ENCODE measurements at places on chromosomes 5 and 9.
A peak's percentile ranks its signal among the peaks of the same experiment; 100 is the strongest.

DNA sequence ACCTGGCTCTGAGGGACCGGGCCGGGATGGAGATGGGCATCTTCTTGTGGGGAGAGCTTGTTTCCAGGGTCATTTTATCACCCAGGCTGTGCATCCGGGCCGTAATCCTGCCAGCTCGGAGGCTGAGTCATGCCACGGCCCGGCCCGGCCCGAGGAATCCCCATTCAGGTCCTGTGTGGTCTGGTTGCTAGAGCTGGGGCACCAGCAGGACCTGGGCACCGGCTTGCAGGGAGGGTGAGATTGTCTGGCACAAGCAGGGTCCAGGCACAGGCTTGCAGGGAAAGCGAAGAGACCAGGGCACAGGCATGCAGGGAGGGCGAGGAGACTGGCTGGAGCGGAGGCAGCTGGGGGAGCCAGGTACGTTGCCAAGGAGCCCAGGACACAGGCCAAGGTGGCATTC, 106.8 kb downstream of the RXRA start:
- no peak for DNase-seq

DNA sequence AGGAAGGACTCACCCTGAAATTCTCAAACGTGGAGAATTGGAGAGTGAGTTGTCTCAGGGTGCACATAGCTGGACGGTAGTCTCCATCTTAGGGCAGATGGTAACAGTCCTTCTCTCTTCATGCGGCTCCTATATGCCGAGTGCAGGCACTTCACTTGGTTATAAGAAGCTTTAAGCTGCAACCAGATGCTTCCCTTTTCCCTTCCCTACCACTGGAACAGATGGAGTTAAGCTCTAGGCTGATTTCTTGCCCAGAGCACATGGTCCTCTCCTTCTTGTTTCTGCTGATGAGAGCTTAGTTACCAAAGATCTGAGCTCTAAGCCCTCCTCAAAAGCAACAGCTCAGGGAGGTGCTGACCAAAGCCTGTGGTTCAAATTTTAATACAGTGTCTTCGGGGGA, 355.7 kb downstream of the ARHGEF28 start:
- no peak for DNase-seq

DNA sequence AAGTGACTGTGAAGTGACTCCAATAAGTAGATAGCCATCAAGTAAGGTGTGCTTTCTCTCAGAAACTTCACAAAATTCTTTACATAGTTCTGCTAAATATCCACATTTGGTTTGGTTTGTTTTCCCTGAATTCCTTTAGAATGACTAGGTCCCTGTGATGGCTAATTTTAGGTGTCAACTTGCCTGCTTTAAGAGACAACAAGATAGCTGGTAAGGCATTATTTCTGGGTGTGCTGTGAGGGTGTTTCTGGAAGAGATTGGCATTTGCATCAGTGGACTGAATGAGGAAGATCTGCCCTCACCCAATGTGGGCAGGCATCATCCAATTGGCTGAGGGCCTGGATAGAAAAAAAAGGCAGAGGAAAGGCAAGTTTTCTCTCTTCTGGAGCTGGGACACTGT, 8.3 kb upstream of the PTBP3 start:
- DNase-seq = no peak

GRCh38 chr9:87725900-87726709, at the start of gene CTSL:
TSS of gene CTSL (plus strand) at chr9:87726119. CDS start at chr9:87727604, 1,485 bp downstream.
- peak; percentile 84 for DNase-seq

GRCh38 chr9:21029661-21030060, 1.8 kb downstream of the HACD4 start:
- DNase-seq = no peak

DNA sequence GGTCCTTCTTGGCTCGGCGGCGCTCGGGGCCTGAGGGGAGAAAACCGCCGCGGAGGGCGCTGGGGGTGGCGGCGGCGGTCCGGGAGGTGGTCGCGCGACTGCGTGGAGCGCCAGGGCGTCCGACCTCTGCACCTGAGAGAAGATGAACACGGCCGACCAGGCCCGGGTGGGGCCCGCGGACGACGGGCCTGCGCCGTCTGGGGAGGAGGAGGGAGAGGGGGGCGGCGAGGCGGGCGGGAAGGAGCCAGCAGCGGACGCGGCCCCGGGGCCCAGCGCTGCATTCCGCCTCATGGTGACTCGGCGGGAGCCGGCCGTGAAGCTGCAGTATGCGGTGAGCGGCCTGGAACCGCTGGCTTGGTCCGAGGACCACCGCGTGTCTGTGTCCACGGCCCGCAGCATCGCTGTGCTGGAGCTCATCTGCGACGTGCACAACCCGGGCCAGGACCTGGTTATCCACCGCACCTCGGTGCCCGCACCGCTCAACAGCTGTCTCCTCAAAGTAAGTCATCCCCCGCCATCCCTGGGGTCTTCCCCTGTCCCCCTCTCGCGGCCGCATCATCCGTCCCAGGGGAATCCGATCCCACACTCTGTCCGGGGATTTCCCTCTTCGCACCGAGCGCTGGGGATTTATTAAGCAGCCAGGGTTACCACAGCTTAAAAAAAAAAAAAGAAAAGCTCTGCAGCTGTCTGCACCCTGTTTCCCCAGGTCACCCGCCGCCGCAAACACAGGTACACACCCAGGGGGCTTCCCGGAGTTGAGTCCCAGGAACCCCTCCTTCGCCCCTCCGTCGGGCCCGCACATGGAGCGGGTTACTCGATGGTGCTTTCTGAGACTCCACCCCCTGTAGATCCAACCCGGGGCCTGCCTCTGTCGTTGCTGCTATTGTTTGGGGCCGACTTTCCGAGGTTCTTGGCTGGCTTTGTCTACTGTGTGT, at the start of gene GTF3C4:
GTF3C4 (plus strand) TSS at position 8 of the 935 bp plus-strand sequence; CDS start at position 143, 135 bp downstream.
- peak; percentile 38 for DNase-seq

DNA sequence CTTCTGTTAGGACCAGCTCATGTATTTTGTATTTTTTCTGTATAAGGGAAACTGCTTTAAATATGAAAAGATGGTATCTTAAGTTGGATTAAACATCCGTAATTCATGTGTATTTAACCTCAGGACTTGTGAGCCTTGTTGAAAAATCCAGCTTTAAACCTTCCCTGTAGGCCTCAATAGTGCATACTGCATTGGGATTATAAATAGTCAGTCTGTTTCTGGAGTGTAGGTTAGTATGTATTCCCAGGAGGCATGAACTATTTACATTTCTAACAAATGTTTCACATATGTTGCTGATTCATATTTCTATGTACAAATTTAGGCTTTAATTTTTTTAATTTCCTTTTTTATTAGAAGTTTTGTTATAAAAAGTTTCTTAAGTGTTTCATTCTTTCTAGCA, 137.9 kb upstream of the GRHPR start:
- no peak for DNase-seq

DNA sequence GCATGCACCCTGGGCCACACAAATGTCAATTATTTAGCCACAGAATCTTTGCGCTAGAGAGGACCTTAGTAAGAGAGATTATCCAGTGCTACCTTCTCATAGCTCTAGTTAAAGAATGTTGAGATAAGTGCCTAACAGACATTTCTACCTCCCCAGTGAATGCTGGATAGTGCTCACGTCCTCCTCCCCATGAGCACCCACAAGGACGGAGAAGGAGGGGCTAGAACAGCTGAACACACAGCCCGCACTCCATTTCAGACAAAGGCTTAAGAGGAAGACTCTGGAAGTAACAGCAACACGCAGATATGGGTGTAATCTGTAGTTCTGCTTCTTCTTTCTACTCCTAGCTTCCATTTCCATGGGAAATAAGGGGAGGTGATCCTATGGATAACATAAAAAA, 120.5 kb downstream of the FEM1C start:
- no peak for DNase-seq

DNA sequence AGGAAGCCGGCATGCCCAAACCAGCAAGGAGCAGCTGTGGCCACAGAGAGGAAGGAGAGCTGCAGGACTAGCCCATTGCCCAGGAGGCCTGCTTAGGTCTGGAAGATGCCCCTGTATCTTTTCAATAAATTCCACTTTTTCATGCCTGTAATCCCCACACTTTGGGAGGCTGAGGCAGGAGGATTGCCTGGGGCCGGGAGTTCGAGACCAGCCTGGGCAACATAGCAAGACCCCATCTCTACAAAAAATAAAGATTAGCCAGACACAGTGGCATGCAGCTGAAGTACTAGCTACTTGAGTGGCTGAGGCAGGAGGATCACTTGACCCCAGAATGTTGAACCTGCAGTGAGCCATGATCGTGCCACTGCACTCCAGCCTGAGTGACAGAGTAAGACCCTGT, 5.3 kb upstream of the TSC1 start:
- no peak for DNase-seq

DNA sequence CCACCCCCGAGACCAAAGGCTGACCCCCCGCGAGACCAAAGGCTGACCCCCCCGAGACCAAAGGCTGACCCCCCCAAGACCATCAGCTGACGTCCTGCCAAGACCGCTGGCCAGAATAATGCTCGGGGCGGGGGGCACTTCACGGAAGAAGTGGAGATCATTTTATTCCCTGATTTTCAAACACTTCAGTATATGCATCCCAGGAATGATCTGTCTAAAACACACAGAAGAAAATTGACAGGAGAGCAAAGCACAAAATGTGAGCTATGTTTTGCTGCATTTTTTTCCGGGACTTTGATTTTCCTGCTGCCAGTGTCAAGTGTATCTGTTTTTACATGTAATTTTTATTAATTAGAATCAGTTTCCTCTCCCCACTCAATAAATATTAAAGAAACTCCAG, 67.1 kb downstream of the ADAMTS2 start:
- no peak for DNase-seq

DNA sequence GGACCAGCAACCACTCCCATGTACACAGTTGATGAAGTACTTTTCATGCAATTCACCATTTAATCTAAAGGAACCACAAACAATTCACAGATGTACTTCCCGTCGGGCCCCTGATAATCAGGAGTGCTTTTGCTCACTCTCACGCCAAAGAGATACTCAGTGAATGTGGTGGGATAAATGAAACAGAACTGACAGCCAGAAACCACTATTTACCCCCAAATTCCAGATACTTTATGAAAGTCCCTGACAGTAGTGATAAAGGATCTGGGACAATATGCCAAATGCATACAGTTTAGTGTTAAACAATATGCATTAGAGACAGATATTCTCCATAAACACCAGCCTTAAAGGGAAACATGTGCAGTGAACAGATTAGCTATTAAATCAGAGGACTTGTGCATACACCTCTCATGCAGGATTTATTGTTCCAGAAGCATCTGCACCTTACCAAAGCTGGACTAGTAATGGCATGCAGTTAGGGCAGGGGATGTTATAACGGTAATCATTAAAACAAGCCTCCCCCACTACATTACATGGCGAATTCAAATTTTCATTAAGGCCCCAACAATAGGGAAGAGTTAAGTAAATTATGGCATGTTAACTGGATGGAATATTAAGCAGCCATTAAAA, 74.0 kb upstream of the SLC25A51 start:
- DNase-seq = no peak

- no peak for DNase-seq
Measured at GRCh38 chr9:69874301-69875060, 53.9 kb downstream of the CFAP95 start.
